ENCODE measurements at places on chromosomes 16 and 17.

GRCh38 chr17:38735161-38735997 is 5.2 kb downstream of the CISD3 start:
- DNase-seq, result no peak

GRCh38 chr16:26898200-26898599 is 168.5 kb upstream of the C16orf82 start:
- no peak for DNase-seq

GRCh38 chr17:2421315-2422147 is 20.7 kb upstream of the MNT start:
- DNase-seq, result no peak

- no peak for DNase-seq
Observed at GRCh38 chr16:71855937-71856662, 10.3 kb downstream of the ATXN1L start.

Measured in fibroblast of skin of abdomen (primary cell).